ENCODE measurements at places on chromosomes 5 and 9.
A peak's percentile ranks its signal among the peaks of the same experiment; 100 is the strongest.

DNA sequence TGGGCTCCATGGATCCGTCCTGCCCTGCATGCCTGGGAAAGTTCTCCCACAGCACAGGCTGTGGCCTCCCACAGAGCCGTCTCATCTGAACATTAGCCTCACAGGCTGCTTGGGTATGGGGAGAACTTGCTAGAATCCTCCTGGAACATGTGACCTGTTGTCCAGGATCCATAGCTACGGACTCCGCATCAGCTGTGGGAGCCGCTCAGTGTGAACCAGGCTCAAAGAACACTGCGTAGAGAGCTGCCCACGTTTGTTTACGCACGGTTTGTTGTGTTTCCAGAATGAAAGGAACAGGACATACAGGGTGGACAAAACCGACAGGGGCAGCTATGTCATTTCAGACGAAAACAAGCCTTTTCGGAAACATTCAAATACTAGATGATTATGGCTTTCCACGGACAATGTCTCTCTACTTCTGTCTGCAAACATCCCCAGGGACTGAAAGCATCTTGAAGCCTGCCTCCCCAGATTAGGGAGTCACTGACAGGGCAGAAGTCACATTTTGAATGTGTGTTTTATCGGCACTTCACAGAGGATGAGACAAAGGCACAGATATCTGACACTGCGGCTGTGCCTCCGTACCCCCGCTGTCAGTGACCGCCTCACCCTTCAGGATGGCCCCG, 390.3 kb downstream of the GADD45G start:
- no peak for DNase-seq

GRCh38 chr5:16808021-16808420, 128.1 kb downstream of the MYO10 start:
- DNase-seq, result no peak

- DNase-seq, result no peak
Observed at GRCh38 chr9:131642496-131643083, 97.3 kb downstream of the PRRT1B start.

DNA sequence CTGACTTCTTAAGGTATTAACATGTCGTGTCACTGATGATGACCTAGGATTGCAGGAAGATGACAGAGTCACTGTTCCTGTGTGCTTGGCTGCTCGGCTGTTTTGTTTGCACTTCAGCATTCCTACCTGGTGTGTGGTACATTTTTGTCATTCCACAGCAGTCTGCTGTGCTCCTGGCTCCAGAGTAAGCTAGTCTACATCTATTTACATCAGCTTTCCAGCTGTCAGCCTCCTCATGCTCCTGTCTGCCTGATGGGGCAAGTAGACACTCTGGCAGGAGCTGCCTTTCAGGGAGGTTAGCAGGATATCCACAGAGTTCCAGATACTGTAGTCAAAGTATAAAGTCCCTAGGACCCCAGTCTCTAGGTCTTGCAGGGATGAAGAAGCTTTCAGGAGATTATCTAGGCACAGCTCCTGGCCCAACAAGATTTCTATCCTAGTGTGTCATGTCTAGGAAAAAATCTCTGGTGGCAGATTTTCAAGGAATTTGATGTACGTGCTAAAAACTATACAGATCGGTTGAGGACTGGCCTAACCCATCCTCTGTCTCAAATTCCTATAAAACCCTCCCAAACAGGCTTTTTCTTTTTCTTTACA, 28.4 kb downstream of the RUSC2 start:
- DNase-seq, result peak; percentile 71

DNA sequence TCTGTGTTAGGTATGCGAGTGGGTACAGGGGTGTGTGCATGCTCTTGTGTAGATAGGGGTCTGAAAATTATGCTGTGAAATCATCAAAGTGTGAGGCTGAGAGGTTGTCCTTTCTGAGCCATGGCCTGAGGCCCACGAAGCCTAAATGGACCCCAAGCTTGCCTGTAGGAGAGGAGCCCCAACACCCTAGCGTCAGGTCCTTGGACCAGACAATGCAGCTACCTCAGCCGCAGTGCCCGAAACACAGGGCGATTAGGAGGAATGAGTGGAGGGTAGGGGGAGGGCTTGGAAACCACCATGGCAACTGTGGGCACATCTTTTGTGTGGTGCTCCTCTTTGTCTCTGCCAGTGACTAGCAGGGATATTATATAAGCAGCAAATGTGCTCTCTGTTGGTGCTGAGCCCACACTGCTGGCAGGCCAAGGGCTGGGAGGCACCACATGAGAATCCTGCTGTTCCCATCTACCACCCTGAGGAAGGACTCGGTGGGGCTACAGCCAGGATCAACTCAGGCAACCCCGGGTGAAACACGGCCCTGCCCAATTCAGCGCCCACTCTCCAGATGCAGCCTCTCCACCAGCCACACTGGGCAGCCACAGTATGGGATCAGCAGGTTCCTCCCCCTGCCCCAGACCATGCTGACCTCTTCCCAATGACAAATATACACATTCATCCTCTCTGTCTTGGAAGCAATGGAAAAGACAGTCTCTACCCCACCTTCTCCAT, 84.6 kb upstream of the FSTL4 start:
- DNase-seq, result no peak

GRCh38 chr9:113851873-113852272, 24.2 kb upstream of the ZNF618 start:
- no peak for DNase-seq

DNA sequence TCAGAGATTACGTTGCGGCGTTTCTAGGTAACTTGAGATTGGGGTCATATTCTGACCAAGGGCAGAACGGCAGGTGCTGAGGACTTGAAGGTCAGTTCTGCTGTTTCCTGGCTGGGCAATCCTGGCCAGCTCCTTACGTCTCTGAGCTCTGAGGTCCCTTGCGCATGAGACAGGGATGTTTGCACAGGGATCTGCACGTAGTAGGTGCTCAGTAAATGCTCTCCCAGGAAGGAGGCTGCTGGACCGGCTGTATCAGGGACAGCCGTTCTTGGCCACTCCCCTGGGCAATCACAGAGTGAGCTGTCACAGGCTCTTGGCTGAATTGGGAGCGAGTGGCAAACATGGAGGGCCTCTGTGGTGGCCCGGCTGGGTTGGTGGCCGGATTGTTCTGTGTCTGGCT, 8.3 kb downstream of the NCS1 start:
- no peak for DNase-seq
